ENCODE measurements at places on chromosomes 3 and 15.

- DNase-seq: peak; percentile 27
Measured at GRCh38 chr15:44058126-44058525, 136.9 kb downstream of the FRMD5 start.

DNA sequence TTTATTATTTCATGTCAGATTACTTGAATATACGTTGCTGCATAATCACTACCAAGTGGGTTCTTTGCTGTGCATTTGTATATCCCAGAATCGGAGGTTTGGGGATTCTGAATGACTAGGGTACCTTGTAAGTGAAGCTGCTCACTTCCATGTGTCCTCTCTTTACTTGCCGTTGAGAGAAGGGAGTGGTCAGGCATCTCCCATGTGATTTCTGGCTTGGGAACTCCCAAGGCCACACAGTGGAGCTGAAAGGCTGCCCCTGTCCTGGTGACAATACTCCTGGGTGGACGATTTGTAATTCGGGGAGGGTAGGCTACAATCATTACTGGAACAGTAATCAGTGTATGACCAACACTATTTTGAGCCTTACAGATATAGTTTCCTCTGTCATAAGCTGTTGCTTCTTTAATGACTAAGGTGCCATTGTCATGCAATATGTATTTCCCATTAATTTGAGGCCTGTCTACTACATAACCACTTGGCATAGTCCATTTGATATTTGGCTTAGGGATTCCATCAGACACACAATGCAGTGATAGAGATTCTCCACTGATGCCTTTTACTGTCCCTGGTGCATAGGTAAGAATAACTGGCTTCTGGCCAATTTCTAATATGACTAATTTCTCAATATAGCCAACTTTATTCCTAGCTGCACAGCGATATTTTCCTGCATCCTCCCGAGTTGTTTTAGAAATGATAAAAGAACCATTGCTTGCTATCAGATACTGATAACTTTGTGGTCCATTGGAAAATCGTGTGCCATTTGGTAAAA, 24.0 kb downstream of the IGSF10 start:
- no peak for DNase-seq

- no peak for DNase-seq
Measured at GRCh38 chr15:49875392-49875791, 243.6 kb downstream of the ATP8B4 start.

DNA sequence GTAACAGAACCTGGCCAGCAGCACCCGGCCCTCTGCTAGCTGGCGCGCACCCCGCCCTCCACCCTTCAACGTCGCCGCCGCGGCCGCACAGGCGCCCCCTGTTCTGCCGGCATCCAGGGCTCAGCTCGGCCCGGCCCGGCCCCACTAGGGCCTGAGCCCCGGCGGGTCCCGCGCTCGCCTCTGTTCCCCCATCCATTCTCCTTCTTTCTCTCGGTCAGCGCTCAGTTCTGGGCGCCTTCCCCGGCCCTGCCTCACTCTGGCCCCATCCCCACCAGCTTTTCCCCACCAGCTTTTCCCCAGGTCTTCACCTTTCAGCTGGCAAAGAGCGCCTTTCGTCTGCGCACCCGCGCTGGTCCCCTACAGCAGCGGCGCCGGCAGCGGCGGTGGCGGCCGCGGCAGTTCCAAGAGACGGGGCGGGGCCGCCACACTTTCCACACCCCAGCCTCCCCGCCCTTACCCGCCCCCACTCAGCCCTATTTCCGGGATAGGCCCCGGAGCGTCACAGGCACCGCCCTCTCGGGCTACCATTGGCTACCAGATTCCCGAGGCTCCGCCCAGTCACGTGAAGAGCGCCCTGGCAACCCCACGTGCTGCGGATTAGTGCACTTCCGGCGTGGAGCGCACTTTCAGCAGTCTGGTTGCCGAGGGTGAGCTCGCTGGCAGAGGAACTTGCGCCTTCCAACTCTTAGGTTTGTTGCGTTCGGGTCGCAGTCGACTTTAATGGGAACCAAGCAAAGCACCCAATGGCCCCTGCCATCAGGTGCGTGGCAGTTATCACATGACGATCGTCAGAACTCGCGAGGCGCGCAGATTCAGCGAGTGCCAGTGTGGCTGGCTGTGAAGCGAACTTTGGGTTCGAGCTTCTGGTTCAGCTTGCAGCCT, at the start of gene EIF5A2:
Gene EIF5A2, minus strand, starts transcription at position 403 of the 882 bp plus-strand sequence. CDS start 831 bp downstream, outside the sequence.
- peak; percentile 98 for DNase-seq

GRCh38 chr3:14209581-14210289, 31.1 kb downstream of the LSM3 start:
- DNase-seq: no peak
